ENCODE measurements at places on chromosomes 13 and 19.

GRCh38 chr13:44853641-44854040 lies 135.6 kb downstream of the NUFIP1 start:
- no peak for DNase-seq

- no peak for DNase-seq
Observed at GRCh38 chr19:35290381-35291127, 1.4 kb upstream of the MAG start.

GRCh38 chr13:60118696-60119400 lies 44.9 kb downstream of the DIAPH3 start:
- no peak for DNase-seq

DNA sequence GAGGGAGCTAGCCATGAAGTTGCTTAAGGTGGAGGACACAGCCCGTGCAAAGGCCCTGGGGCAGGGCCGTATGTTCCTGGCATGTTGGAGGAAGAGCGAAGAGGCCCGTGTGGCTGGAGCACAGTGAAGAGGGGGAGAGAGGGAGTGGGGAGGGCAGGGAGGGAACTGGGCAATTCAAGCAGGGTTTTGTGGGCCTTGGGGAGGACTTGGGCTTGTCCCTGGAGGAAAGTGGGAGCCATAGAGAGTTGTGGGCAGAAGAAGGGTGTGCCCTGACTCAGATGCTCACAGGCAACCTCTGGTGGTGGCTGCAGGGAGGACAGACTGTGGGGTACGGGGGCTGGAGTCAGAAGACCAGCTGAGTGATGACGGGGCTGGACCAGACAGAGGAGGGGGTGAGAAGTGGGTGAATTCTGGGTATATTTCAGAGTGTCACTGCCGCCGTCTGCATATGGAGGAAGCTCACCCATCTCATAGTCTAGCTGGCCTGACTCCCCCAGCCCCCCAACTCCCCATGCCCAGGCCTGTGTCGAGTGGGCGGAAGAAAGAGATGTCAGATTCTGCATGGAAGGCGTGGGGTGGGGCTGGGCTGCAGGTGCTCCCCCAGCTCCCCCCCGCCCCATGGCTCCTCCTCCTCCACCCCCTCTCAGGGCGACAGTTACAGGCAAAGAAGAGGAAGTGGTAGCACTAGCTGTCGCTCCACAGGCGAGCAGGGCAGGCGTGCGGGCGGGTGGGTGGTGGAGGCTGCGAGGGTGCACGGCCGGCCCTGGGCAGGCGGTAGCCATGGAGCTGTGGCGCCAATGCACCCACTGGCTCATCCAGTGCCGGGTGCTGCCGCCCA lies at the start of gene VAV1:
Gene VAV1, plus strand, starts transcription at position 681 of the 838 bp plus-strand sequence. Its CDS starts 100 bp downstream, at position 781.
- DNase-seq: peak; percentile 77

DNA sequence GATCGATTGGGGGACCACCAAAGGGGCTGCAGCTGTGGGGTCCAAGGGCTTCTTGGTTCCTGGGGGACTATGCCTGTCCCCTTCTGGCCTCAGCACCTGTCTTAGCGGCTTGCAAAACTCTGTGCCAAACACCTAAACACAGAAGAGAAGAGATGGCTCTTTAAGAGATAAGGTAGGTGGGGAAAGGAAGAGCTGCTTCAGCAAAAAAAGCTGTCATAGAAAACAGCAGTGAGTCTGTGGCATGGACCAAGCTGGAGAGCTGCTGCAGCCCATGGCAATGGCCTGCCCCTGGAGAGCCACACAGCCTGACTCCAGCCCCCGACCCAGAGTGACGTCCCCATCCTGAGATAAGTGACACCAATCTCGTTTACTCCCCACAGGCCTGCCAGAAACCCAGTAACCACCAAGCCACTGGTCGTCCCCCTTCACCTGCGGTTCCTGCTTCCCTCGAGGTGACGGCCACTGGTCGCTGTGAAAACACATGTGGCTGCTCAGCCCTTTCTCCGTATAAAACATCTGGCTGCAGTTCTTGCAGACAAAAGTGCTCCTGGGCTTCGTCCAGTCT lies 25.0 kb upstream of the NAPA start:
- DNase-seq: no peak

- DNase-seq: no peak
Observed at GRCh38 chr13:65307056-65307455, 1923.1 kb downstream of the PCDH9 start.

DNA sequence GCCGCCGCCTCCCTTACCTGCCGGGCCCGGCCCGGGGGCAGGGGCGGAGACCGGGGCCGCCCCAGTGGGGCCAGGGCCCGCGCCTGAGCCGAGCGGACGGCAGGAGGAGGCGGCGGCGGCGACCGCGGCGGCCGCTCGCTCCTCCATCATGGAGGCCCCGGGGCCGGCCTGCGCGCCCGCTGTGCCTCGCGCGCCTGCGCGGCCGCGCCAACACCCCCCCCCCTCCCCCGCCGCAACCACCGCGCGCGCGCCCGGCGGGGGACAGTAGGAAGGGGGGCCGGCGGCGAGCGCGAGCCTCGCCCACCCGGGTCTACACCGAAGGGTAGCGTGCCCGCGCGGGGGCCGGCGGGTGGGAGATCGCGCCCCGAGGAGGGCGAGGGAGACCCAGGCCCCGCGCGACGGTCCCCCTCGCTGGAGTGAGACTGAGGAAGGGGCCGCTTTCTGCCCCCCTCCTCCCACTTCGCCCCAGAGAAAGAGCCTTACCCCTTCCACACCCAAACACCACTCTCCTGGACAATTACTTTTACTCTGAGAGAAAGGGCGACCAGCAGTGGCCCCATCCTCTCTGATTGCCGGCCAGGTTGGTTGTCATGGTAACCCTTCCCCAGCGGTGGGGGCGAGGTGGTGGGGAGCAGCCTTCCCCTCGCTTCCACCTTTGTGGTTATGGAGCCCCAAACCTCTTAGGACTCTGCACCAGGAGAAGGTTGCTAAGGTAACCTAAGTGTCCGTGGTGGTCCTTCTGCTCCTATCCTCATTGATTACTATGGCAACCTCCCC lies at the start of gene STRN4:
Gene STRN4, minus strand, starts transcription at position 170 of the 777 bp plus-strand sequence. Its CDS starts 20 bp downstream, at position 150.
- peak; percentile 50 for DNase-seq

- DNase-seq: peak; percentile 63
Observed at GRCh38 chr19:49553451-49554271, 25.9 kb downstream of the RCN3 start.

DNA sequence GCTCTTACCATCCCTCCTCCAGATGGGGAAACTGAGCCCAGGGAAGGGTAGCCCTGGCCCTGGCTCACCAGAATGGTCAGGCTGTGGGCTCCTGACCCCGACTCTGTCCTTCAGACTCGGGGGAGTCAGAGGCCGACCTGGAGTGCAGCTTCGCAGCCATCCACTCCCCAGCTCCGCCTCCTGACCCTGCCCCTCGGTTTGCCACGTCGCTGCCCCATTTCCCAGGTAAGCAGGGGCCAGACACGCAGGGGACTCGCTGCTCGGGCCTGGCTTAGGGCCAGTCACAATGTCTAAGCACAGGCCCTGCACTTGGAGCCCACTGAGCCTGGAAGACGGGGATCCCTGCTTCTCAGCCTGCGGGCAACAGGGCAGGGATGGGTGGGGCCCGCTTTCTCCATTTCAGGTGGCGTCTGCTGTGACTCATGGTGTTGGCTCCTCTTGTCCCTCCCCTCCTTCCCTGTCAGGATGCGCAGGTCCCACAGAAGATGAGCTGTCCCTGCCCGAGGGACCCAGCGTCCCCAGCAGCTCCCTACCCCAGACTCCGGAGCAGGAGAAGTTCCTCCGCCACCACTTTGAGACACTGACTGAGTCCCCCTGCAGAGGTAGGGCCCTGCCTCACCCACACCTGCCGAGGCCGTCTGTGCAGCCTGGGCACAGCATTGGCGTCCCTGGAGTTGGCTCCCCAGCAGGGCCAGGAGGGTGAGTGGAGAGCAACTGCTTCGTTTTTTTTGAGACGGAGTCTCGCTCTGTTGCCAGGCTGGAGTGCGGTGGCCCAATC lies 9.2 kb upstream of the OVOL3 start:
- DNase-seq: no peak

DNA sequence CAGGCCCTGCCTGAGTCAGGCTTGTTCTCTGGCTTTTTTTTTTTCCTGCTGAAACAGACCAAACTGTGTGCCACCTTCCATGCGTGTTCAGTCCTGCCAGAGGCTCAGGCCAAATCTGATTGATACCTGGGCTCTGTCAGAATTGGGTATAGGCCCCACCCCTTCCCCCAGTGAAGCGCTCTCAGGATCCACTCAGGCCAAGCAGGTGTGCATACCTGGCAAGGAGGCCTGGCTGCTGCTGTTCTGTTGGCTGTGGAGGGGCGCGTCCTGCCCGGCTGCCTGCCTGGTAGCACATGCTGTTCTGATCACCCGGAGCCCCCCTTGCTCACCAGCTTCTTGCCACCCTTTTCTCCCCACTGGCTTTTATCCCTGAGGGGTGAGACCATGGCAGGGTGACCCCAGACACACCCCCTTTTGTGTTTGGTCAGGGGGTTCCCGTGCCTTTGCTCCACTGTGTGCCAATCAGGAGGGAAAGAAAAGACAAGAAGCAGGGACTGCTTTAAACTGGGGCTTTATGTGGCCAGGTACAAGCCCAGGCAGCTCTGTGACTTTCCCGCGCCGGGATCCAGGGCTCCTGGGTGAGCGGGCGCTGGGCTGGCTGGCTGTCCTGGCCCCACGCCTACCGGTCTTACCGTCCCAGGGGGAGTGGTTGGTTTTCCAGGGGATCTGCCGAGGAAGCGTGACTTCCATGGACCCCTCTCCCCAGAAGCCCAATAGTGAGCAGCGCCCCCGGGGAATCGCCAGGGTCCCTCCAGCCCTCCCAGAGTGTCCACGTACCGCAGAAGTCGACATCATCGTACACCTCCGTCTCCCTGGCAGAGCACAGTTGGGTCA lies 12.7 kb downstream of the PRAM1 start:
- no peak for DNase-seq

GRCh38 chr13:96792736-96793403 lies 201.4 kb downstream of the OXGR1 start:
- no peak for DNase-seq

DNA sequence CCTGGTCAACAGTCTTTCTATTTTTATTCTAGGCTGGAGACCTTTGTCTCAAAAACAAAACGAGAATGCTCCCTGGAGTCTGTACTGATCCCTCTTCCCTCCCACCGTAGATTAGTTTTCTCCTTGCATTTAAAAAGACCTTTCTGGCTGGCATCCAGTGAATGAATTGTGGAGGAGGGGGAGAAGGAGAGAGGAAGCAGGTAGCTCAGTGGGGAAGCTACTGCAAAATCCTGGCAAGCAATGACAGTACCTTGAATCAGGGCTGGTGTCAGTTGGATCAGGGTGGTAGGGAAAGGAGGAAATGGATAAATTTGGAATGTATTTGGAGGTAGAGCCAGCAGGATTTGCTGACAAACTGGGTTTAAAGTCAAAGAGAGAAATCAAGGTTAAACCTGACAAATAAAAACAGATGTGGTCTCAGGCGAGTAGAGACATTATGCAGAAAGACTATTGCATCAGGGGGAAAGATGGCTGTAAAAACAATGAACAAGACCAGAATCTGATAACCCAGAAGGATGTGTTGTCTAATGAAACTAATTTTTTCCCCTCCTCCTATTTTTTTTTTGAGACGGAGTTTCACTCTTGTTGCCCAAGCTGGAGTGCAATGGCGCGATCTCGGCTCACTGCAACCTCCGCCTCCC lies 3.5 kb upstream of the CYP2S1 start:
- no peak for DNase-seq

DNA sequence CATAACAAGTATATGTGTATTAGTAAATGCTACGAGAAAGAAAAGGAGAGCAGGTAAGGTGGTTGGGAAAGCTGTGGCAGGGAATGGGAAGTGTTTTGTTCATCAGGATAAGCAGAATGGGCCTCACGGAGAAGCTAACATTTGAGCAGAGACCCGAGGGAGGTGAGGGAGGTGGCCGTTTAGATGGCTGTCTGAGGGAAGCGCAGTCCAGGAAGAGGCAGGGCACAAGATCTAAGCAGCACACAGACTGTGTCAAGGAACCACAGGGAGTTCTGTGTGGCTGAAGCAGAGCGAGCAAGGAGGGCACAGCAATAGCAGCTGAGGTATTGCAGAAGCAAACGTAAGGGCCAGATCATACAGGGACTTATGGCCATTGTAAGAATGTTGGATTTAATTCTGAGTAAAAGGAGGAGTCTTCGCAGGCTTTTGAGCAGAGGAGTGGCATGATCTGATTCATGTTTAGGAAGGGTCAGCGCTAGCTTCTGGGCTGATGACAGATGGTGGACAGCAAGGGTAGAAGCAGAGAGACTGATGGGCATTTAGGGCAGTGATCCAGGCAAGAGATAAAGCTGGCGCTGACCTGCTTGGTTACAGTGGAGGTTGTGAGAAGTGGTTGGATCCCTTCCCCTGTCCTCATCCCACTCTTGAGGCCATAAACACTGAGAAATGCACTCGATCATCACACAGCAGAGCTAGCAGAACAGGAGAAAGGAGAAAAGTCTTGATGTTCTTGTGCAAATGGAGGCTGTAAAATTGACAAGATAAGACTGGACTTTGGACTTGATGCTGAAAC lies 199.9 kb downstream of the LACC1 start:
- no peak for DNase-seq

GRCh38 chr19:17950310-17951156 lies 16.4 kb upstream of the KCNN1 start:
- peak; percentile 35 for DNase-seq

DNA sequence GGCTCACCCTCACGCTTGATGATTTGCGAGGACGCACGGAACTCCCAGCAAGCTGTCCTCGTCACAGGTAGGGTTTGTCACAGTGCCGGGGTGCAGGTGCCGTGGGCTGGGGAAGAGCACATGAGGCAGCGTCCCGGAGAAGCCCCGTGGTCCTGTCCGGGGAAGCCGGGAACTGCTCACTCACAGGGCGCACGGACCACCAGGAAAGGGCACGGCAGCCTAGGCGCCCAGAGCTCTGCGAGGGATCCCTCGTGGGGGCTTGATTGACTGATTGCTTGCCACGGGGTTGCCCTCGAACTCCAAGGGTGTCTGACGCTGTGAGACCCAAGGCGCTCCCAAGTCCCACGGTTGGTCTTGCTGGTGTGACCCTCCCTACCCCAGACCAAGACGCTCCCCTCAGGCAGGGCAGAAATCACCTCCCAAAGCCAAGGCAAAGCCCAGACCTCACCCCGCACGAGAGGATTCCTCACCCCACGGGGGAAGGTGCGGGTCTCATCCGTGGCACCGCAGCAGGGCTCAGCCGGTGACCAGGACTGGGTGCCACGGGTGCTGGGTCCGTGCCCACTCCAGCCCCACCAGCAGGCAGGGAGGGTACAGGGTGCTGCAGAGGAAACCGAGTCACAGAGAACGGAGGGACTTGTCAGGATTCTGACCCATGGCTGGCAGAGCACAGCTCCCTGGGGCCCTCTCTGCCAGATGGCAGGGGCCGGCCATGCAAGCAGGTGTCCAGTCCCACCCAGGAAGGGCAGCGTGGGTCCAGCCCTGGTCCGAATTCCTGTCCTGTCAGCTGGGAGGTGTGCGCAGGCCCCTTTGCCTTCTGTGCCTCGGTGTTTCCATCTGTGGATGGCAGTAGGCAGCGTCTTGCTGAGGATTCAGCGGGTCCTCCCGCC lies 7.7 kb downstream of the C2CD4C start:
- DNase-seq: no peak
